Activated CD8-positive, alpha-beta memory T cell treated with anti-CD3 and anti-CD28 coated beads for 1 hour (primary cell): ENCODE measurements at places on chromosomes 5 and 9.

- DNase-seq: no peak
These were observed 12.5 kb upstream of the MAMDC2 start for GRCh38 chr9:70031141-70031545.

- DNase-seq: no peak
These were observed 1006.9 kb upstream of the CTNND2 start for GRCh38 chr5:12911156-12911555.

- no peak for DNase-seq
These were observed 3.2 kb upstream of the PRR7 start for GRCh38 chr5:177443144-177443983.

DNA sequence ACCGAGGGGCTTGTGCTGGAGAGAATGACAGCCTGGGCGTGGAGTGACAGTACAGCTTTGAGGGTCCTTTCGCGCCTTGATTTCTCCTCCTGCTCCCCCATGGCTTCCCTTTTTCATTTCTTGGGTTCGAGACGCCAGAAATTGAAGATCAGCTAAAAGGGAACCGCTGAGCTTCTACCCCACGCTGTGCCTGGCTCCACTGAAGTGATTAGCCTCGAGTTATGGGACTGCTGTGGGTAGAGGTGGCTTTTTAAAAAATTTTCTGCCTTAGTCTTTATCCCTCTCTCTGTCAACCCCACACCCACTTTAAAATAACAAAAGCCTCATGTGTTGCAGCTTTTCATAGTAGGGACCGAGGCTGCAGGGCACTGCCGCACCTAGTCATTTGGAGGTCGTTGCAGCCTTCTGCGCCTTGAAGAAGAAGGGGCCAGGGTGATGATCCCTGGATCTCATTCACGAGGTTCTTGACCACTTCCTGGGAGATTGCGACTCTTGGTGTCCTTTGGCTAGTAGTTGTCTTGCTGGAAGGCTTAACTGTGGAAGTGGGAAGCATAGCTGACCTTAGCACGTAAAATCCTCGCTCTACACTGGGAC, 603 bp downstream of the PPIP5K2 start:
- no peak for DNase-seq

- no peak for DNase-seq
These were observed 30.2 kb downstream of the SNX18 start for GRCh38 chr5:54547711-54548250.

GRCh38 chr5:2761921-2762488, 10.5 kb upstream of the IRX2 start:
- no peak for DNase-seq

GRCh38 chr5:176400382-176401156, 12.0 kb downstream of the HIGD2A start:
- DNase-seq: no peak

DNA sequence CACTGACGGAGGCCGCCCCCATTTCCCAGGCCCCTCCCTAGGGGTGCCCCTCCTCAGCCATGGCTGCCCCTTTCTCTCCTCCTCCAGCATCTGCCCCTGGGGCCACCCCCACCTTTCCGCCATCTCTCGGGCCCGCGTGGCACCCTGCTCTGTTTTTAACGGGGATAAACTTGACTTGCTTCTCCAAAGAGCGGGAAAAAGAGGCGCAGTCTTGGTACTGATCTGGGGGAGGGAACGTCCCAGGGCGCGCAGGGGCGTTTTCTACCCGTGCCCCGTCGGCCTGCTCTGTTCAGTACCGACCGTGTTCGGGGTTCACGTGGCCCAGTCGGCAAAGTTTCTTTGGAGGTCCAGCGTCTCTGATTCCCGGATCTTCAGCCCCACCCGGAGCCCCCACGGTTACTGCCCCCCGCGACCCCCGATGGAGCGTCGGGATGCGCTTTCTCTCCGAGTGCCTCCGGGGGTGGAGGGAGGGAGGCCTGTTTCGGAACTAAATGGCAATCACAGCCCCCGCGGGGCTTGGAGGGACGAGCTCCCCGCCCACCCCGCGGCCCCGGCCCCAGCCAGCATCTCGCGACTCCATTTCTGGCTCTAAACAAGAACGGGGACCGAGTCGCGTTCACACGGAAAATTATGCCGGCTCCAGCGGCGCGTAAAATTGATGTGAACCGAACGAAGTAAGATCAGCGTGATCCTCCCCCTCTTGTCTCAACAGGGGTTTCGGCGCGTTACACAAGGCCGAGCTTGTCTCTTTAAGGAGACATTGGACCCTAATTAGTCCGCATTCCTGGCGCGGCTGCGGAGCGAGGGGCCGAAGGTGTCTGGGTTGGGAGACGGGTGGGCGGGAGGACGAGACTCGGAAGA, 1.1 kb upstream of the TLE4 start:
- peak; percentile 11 for DNase-seq

DNA sequence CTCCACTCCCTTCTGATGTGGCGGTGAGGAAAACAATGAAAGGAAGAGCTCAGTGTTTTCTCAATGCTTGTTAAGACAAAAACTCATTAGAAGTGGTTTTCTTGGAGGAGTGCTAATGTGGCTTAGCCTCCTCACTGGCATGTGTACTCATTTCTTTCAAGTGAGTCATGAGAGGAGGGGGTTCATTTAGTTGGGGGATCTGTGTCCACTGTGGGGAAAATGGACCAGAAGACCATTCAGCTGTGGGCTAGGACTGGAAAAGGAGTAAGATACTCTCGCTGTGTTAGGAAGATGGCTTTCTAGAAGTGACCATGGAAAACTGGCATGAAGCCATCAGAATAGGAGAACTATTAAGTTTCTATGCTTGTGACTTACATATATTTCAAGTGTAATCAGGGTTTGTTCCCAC, 23.5 kb downstream of the KLF9 start:
- no peak for DNase-seq

DNA sequence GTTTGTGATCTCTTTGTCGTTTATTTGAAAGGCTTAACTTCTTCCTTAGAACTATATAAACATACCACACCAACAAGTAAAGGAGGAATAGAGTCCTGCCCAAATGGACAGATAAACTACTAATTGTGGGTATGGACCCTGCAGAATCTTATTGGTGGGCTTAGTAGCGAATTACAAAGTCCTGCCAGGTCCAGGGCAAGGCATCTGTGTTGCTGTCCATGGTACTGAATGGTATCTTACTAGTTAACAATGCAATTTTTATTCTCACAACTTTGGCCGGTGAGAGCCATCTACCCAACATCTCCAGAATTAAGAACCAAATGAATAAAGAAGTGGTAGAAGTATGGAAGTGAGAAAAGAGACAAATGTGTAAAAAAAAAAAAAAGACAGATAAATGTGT, 1782.4 kb upstream of the WWC1 start:
- DNase-seq: no peak

GRCh38 chr5:150206098-150206778, 16.4 kb downstream of the SLC6A7 start:
- no peak for DNase-seq

DNA sequence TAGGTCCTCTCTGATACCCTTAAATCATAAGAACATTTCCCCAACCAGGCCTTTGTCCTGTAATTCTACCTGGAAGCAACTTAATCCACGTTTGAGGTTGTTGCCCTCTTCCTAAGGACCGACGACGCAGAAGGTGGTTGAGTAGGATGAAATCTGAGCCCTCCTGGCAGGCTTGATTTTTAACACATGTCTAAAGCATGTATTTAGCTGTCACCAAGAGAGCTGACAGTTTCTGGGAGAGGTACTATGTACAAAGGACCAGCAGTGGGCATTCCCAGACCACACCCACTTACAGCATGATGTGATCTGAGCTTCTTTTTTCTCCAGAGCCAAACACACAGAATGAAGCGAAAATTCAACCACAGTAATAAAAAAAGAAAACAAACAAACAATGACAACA, 260.9 kb downstream of the SH3GL2 start:
- no peak for DNase-seq

DNA sequence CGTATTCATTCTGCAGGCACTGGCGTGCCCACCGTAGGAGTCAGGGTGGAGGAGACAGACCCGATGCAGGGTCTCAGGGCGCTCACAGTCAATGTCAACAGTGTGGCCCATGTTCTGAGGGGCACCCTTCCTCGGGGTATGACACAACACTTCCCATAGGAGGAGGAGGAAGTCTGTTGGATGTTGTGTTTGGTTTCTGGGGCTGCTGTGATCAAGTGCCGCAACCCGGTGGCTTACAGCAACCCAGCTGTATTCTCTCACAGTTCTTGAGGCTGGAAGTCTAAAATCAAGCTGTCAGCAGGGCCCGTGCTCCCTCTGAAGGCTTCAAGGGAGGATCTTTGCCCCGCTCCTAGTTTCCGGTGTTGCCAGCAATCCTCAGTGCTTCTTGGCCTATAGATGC, 5.6 kb upstream of the HNRNPAB start:
- DNase-seq: no peak

GRCh38 chr5:83955916-83956315, 235.3 kb upstream of the HAPLN1 start:
- no peak for DNase-seq

- no peak for DNase-seq
These were observed 24.7 kb upstream of the TIFAB start for GRCh38 chr5:135476615-135477581.

- no peak for DNase-seq
These were observed 243.4 kb upstream of the KCNN2 start for GRCh38 chr5:114118511-114118910.

GRCh38 chr9:110015759-110016158, 192.2 kb downstream of the C9orf152 start:
- no peak for DNase-seq

DNA sequence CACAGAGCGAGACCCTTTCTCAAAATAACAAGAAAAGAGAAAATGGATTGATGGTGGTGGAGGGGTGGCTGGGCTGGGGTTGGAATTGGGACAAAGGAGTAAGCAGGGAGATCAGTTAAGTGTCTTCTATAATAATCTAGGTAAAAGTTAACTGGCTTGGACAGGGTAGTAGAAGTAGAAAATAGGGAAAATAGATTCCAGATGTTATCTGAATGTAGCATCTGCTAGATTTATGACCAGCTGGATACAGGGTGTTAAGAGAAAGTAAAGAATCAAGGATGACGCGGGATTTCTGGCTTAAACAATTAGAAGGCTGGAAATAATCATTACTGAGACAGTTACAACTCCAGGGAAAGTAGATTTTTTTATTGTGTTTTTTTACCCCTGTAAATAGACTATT, 13.0 kb downstream of the PPP6C start:
- DNase-seq: no peak

- no peak for DNase-seq
These were observed 99.2 kb upstream of the TRIM32 start for GRCh38 chr9:116587919-116588318.

DNA sequence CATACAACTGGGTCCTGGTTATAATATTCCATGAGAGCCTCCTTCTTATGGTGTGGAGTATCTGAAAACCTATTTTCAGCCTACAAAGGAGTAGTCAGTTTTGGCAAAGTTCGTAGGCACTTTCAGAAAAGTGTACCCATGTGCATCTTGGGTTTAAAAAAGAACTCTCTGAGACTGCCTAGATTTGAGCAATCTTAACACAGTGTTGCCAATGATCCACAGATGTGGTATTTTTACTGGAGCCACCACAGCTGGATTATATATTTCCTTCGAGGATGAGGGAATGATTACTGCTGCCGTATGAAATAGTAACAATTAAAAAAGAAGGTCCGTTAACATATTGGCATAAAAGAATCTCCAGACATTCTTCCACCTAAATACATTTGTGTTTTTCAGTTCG, 1.1 kb downstream of the PALM2AKAP2 start:
- DNase-seq: no peak

DNA sequence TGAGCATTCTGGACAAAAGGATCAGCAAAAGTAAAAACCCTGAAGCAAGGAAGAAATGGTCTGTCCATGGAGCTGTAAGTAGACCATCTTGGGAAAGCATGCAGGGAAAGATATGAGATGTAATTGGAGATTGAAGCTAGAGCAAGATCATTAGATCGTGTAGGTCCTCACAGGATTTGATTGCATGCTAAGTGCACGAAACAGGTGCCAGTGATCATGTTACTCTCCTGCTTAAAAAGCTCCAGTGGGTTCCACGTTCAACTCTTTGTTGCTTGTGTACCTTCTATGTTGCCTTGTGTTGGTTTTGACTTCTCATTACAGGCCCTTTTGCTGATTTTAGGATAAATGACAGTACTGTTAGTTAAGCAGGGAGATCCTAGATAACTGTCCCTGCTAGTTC, 442.0 kb downstream of the DMRT2 start:
- no peak for DNase-seq

GRCh38 chr9:2158766-2159430, 143.8 kb downstream of the SMARCA2 start:
- DNase-seq: no peak

- no peak for DNase-seq
These were observed 338.6 kb downstream of the PTPRD start for GRCh38 chr9:10274175-10274574.

- no peak for DNase-seq
These were observed 6.1 kb downstream of the GLIPR2 start for GRCh38 chr9:36142510-36143244.

DNA sequence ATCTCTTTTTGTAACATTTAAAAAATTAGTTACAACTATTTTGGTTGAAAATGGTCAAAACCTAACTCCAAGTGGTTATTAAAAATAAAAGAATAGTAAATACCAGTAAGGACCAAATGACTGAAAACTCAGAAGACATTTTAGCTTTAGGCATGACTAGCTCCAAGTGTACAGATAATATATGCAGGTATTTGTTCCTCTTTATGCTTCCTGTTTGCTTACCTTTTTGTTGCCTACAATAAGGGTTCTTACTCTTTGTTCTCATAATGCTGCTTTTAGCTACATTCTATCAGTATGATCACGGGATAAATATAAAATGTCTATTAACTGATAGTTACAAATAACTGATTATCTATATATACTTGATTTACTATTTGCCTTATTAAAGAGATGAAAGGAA, 259.6 kb downstream of the CDH12 start:
- no peak for DNase-seq

GRCh38 chr5:56499491-56499890, 266.4 kb upstream of the ANKRD55 start:
- no peak for DNase-seq

GRCh38 chr5:179774442-179774841, 19.3 kb upstream of the LTC4S start:
- no peak for DNase-seq

- no peak for DNase-seq
These were observed 1186.6 kb upstream of the SEMA6A start for GRCh38 chr5:117761186-117761585.

DNA sequence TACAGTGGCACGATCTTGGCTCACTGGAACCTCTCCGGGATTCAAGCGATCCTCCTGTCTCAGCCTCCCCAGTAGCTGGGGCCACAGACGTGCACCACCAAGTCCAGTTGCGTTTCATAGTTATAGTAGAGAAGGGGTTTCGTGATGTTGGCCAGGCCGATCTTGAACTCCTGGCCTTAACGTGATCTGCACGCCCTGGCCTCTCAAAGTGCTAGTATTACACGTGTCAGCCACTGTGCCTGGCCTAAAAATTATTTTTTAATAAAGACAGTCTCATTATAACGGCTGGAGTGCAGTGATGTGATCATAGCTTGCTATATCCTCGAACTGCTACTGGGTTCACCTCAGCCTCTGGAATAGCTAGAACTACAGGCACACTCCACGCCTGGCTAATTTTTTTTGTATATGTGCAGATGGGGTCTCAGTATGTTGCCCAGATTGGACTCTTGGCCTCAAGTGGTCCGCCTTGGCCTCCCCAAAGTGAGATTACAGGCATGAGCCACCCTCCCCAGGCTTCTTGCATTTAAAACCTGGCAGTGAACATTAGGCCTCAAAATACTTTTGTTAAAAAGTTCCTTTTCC, 4.4 kb downstream of the NPM1 start:
- DNase-seq: no peak

- DNase-seq: no peak
These were observed 55.1 kb downstream of the LHFPL2 start for GRCh38 chr5:78593465-78593864.
